Kasumi-1 (cell line): ENCODE measurements at places on chromosomes 1 and 21.
A peak's percentile ranks its signal among the peaks of the same experiment; 100 is the strongest.

DNA sequence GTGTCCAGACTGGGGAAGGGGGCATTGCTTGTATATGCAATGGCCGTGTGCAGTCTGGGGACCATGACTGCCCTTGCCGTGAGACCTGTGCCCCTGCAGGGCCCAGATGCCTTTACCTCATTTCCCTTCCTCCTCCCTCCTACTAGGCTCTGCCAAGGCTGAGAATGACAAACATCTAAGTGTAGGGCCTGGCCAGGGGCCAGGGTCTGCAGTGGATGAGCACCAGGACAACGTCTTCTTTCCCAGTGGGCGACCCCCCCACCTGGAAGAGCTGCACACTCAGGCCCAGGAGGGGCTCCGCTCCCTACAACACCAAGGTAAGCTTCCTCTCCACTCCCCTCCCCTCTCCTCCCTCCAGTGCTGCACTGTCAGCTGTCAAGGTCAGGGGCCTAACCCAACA is 49.5 kb downstream of the YARS1 start:
- no peak for DNase-seq

DNA sequence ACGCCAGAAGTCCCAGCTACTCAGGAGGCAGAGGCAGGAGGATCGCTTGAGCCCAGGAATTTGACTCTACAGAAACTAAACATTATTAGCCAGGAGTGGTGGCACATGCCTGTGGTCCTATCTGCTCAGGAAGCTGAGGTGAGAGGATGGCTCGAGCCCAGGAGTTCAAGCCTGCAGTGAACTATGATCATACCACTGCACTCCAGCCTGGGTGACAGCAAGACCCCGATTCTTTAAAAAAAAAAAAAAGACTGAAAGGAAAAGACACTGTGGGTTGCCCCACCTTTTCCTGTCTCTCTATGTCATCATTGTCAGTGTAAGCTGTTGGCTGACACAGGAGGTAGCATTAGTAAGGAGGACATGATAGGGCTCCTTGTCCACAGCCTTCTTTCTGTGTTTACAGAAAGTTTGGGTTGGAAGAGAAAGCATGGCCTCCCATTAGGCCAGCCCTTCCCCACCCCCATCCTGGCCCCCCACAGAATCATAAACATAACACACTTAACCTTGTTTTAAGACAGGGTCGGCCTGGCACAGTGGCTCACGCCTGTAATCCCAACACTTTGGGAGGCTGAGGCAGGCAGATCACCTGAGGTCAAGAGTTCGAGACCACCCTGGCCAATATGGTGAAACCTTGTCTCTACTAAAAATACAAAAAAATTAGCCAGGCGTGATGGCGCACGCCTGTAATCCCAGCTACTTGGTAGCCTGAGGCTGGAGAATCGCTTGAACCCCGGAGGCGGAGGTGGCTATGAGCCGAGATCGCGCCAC is 20.6 kb upstream of the RCAN3 start:
- no peak for DNase-seq

- DNase-seq, result peak; percentile 56
These were observed 4.4 kb upstream of the ADAMTS1 start for GRCh38 chr21:26849428-26850115.

GRCh38 chr21:21969211-21969610 is 971.0 kb downstream of the NCAM2 start:
- DNase-seq, result no peak

DNA sequence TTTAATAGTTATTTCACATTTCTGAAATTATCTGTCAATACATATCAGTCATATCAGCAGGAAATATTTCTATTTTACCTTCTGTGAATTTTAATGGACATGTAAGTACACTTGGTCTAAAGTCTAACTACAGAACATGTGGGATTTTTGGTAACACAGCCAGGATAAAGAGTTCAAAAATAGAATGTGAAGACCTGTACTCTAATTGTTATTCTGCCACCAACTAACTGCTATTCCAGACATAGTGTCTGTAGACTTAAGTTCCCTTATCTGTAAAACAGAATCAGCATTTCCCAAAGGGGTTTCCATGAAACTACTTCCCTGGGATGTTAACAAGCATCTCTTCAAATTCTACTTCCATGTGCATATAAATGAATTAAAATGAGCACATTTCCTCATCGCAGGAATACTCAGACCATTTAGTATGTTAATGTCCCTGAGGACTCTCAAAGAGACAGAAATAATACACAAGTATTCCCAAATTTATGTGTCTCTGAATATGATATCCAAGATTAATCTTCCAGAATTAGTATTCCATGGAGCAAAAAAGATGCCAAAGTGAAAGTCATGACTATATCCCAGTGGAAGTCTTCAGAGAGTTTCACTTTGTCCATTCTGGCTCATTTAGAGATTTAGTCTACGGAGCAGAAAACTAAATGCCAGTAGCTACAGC is 325.6 kb downstream of the NEGR1 start:
- DNase-seq, result no peak

DNA sequence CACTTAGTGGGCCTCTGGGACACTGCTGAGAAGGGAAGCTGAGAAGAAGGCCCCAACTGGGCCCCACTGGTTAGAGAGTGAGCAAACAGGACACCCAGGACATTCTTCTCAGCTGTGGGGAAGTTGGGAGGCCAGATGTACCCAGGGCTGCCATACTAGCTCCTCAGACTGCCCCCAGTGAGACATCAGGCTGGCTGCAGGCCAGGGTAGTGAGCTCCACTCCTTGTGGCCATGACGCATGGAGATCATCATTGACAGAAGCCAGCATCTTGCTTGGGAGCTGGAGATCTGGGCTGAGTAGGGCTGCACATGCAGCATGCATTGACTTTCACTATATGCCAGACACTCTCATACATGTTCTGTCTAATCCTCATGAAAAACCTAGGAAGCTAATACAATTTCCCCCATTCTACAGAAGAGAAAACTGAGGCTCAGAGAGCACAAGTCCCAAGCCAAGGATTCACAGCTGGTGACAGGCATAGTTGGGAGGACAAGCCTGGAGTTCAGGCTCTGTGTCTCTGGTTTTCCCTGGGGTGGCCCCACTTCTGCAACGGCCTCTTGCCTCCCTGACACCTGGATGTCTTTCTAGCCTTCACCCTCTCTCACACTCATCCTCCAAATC is 24.1 kb upstream of the MYCL start:
- no peak for DNase-seq

DNA sequence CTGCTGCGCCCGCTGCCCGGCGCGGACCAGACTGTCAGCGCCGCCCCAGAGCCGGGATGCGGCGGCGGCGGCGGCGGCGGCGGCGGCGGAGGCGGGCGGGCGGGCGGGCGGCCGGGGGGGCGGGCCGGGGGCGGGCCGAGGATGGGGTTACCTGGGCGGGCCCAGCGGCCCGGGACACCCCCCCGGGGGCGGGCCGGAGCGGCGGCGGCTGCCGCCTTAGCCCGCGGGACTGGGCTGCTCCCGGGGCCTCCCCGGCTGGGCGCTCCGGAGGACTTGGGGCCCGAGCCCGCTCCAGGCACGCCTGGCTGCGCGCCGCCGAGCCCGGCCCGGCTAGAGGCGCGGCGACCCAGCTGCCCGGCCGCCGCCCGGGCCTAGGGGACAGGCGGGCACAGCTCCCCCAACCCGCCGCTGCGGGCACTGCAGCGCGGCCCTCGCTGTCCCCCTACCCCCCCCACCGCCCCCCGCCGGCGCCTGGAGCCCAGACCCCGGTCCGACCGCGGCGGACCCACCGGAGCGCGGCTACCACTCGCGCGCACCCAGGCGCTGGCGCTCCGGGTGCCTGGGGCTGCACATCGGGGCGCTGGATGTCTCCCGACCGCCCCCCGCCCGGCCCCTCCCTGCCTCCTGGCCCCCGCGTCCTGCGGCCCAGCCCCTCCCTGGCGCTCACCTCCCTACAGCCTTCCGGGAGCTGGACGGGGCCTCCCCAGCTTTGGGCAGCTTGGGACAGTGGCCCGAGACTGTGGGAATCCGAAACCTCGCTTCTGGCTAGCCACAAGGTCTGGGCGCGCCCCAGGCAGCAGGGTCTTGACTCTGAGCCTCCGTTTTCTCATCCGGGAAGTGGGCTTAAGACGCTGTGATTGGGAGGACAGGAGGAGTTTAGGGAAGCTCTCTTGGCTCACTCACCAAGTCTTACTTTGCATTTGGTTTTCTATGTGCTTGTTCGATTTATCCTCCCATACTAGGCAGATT is at the start of gene WNT4:
Gene WNT4, minus strand, starts transcription at position 33 of the 969 bp plus-strand sequence. CDS start 175 bp downstream, outside the sequence.
- no peak for DNase-seq

- DNase-seq, result peak; percentile 70
These were observed 68.6 kb upstream of the MCOLN3 start for GRCh38 chr1:85116856-85117255.

DNA sequence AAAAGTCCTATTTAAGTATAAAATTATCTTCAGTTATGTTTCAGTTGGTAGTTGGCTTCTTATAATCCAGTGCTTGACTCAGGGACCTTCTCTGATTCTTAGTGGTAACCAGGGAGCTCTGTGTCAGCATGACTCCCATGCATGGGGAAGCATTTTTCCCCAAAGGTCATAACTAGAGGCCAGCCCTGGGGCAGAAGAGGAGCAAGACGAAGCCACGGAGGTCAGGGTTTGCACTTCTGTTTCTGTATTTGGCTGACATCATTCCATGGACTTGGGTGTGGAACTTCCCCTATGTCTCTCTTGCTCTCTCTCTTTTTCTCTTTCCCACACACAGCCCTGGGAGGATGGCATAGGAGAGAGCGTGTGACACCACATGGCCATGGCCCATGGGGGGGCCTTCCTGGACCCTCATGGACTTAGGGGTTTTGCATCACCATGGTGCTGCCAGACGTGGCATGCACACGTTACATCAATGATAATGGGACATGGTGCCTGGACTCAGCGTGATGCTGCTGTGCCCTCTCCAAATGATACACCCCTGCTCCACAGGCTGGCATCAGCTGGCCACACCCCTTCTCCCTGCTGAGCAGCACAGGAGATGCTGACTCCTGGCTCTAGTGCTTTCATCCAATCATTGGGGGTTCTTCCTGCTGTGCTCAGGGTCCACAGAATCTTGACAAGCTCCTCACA is 260.5 kb downstream of the KCNJ6 start:
- no peak for DNase-seq

- no peak for DNase-seq
These were observed 68.0 kb upstream of the AKT3 start for GRCh38 chr1:243917863-243918565.

- no peak for DNase-seq
These were observed 87.7 kb upstream of the GADD45A start for GRCh38 chr1:67597336-67597735.

GRCh38 chr1:236725668-236726067 is 39.4 kb downstream of the ACTN2 start:
- no peak for DNase-seq

- DNase-seq, result peak; percentile 26
These were observed 48.5 kb upstream of the SLC25A33 start for GRCh38 chr1:9490605-9491339.

- DNase-seq, result no peak
These were observed 114.3 kb downstream of the NPHP4 start for GRCh38 chr1:5877683-5878530.

GRCh38 chr21:36751383-36751782 is 52.5 kb downstream of the SIM2 start:
- DNase-seq, result no peak

DNA sequence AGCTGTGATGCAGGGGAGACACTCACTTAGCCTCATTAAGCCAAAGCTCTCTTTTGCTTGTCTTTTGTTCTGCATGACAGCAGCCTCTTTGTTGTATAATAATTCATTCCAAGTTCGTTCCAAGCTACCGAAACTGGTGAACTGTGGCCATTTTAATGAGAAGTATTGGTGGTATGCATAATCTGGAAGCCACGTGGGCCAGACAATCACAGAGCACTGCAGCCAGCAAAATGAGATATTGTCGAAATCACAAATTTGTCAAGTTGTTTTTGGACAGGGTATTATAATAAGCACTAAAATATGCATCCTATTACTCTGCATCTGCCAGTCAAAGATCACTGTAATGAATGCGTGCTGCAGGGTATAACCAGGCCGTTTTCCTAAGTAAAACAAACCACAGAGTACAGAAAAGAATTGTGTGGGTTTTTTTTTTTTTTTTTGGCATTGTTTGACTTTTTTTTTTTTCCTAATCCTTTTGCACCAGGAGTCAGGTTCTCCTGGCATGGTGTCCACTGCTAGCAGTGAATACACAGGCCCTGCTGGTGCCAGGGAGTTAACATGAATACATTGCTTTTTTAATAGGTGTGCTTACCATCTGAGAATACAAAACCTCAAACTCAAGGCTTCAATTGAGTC is 423.9 kb downstream of the PTBP2 start:
- DNase-seq, result no peak

DNA sequence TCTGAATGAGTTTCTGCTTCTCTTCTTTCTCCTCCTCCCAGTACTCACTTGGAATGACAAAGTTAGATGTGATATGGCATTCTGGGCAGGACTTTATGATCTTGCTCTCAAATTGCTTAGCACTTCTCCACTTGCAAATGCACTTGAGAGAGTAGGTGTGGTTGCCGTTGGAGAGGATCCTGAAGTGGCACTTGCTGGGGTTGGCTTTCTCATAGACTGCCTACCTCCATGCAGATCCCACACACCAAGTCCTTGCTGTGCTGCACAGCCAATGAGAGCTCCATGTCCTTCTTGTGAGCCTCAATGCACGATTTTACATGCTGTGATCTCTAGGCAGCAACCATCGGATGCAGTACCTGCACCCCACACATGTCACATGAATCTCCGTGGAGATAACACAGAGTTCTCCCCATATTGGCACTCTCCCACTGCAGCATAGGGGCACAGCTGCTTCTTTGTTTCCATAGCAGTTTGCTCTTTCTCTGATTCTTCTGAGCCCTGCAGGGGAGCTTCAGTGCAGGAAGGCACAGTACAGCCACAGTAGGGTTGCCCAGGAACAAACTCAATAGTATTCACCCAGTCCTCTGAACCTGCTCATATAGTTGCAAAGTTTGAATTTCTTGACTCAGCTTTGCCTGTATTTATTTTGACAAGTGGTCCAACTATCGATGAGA is 45.2 kb downstream of the ZNF691 start:
- no peak for DNase-seq

DNA sequence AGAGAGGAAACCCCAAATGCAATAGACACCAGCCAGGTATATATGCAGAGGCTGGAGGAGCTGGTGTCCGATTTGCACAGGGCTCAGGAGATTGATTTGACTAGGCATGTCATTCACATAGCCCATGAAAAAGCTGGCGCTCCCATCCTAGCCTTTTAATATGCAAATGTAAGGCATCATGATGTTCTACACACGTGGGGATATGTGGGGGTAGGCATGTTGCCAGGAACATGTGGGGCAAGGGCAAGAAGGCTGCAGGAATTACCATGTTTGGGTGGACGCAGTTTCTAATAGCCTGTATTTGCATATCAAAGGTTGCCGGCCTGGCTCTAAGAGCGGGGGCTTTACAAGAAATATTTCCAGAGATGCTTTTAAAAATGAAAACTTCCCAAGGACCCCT is 11.7 kb upstream of the SH3GLB1 start:
- no peak for DNase-seq
